Stimulated activated naive B cell treated with anti-CD40 and anti-IgM and Interleukin-4, amounts not matched to agents 10 μg/mL and 1 μg/mL and 100 μg/mL, for 72 hours (primary cell): ENCODE measurements at places on chromosomes 6 and 20.

GRCh38 chr20:10278412-10278811, 59.8 kb downstream of the SNAP25 start:
- no peaks in the 10 kb centered on the region for H3K36me3 ChIP-seq
- H3K4me1 ChIP-seq, result no peaks in the 10 kb centered on the region
- no peak overlapping the region for H3K27ac ChIP-seq
- H3K4me3 ChIP-seq, result no peak overlapping the region
- no peaks in the 10 kb centered on the region for H3K27me3 ChIP-seq

DNA sequence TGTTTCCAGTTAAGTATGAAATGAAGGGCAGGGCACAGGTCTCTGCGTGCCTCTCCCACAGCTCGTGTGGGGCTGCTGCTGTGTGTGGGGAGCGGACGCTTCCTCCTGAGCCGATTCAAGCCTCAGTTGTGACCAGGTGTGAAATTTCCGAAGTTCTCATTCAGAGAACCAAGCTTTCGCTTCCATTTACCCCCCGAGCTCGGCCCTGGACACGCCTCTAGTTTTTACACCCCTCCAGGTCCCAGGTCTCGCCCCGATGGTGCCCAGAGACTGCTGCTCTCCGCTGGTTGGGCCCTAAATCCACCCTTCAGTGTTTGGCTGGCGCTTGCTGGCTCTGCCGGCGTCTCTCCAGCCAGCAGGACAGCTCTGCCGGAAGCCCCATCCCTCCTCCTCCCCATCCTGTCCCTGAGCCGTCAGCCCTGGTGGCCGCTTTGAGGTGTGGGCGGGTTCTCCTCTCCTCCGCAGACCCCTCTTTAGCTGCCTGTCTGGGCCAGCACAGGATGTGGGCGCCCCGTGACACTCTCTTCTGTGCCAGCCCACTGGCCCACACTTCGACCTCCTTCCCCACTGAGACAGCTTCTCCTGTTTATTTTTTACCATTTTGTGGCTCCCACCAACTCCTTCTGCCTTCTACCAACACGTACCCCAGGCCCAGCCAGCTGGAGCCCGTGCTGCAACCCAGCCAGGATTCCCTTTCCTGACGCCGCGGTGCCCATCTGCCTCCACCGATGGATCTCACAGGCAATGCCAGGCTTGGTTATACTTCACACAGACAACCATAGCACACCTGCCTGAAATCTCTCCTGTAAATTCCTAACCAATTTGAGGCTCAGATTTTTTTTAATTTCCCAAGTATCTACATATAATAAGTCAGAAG, 142.8 kb downstream of the DLL1 start:
- peak overlapping the region; percentile 35 for H3K4me3 ChIP-seq
- H3K27ac ChIP-seq, result peak overlapping the region; percentile 83
- H3K27me3 ChIP-seq, result peaks cover 52% of the 10 kb centered on the region
- peaks cover 7% of the 10 kb centered on the region for H3K36me3 ChIP-seq
- H3K4me1 ChIP-seq, result peaks cover 23% of the 10 kb centered on the region
- DNase-seq, result no peak

DNA sequence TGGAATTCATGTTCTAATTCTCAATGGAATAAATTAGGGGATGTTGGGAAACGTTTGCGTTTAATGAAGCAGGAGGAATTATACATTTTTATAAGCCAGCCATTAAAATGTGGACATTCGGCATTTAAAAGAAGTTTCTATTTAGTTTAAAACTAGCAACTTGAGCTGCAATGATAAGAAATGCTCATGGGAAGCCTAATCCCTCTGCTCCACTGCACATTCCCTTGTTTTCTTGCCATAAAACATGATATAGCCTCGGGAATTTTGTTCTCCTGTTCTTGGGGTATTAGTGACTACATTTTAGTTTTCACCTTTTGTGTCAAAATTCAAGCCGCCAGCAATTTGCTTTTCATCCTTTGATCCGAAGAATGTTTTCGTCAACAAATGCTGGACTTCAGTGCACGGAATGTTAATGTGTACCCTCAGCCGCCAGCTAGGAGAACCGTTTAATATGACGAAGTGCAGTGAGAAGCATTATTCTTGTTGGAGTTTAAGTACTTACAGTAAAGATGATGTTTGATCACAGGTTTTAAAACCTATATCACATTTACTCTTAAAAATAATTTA, 137.9 kb downstream of the HIVEP1 start:
- no peak for DNase-seq
- no peaks in the 10 kb centered on the region for H3K27me3 ChIP-seq
- peaks cover 14% of the 10 kb centered on the region for H3K4me1 ChIP-seq
- H3K4me3 ChIP-seq, result no peak overlapping the region
- peaks cover 16% of the 10 kb centered on the region for H3K36me3 ChIP-seq

DNA sequence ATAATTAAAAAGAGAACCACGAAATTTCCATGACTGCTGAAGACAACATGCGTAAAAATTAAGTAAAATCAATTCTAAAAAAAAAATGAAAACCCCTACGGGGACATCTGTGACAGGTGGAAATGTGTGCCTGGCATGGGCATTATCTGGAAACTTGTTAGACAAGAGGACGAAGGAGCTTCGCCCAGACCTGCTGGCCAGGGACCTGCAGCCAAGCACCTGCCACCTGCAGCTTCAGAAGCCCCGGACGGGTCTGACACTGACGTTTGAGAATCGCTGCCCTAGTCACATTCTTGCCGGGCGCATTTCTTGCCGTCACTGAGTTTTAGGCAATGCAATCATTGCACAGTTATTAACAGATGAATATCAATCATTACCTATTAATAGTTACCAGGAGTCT, 140.3 kb downstream of the SMOC2 start:
- no peaks in the 10 kb centered on the region for H3K36me3 ChIP-seq
- no peak overlapping the region for H3K27ac ChIP-seq
- no peak for DNase-seq
- H3K4me1 ChIP-seq, result no peaks in the 10 kb centered on the region

GRCh38 chr6:106128981-106129781, 43.0 kb downstream of the PRDM1 start:
- peak overlapping the region; percentile 20 for H3K27ac ChIP-seq
- peaks cover 20% of the 10 kb centered on the region for H3K4me1 ChIP-seq
- H3K27me3 ChIP-seq, result peaks cover 8% of the 10 kb centered on the region
- no peaks in the 10 kb centered on the region for H3K36me3 ChIP-seq

GRCh38 chr20:11890331-11891076, 27.2 kb upstream of the BTBD3 start:
- peak overlapping the region; percentile 77 for H3K4me3 ChIP-seq
- peak; percentile 65 for DNase-seq
- H3K36me3 ChIP-seq, result no peaks in the 10 kb centered on the region
- no peak overlapping the region for H3K27ac ChIP-seq
- H3K27me3 ChIP-seq, result peaks cover 6% of the 10 kb centered on the region
- peaks cover 7% of the 10 kb centered on the region for H3K4me1 ChIP-seq

DNA sequence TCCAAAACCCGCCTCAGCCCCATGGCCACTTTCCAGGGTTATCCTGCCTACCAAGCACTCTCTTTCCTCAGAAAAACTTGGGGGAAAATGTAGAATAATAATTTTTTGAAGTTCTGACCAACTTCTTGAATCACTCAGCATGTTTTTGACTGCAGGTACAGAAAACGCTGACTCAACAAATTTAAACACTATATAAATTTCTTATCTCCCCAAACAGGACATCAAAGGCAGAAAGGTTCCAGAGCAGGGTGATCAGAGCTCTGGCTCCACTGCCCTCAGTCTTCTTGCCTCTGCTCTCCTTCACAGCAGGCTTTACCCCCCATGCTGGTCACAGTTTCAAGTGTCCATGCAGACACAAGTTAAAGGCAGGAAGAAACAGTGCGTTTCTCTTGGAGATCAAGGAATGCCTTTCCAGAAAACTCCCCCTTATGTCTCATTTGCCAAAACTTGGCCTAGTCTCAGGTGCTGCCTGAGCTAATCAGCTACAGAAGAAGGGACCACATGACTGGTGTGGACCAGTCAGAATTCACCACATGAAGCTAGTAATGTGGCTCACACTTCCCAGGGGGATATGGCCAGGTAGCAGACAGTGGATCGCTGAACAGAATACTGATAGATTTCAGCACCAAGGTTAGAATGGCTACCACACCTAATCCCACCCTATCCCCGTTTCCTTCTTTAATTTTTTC, 24.4 kb upstream of the SLC17A3 start:
- no peak for DNase-seq
- no peaks in the 10 kb centered on the region for H3K4me1 ChIP-seq
- H3K27ac ChIP-seq, result no peak overlapping the region

- no peaks in the 10 kb centered on the region for H3K27me3 ChIP-seq
- no peaks in the 10 kb centered on the region for H3K36me3 ChIP-seq
Observed at GRCh38 chr20:55882910-55883309, 122.4 kb downstream of the CBLN4 start.

GRCh38 chr6:157046776-157047175, 269.6 kb downstream of the ARID1B start:
- H3K4me3 ChIP-seq, result no peak overlapping the region
- peaks cover 14% of the 10 kb centered on the region for H3K36me3 ChIP-seq
- no peak for DNase-seq
- no peak overlapping the region for H3K27ac ChIP-seq
- H3K27me3 ChIP-seq, result no peaks in the 10 kb centered on the region

DNA sequence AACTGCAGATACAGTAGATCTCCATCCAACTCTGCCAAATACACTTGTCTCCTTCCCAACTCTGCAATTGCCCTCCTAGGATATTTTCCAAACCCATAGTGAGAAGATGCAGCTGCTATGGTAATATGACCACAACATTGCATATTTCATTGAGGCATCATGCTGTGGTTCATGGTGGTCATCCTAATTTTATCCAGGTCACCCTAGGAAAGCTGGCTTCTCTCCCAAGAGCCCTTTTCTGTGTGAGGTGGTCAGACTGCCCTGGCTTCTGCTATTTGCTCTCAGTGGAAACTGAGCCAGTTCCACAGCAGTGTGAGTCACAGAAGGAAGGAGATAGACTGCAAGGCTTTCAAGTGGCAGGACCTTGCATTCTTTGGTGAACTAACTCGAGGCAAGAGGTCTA, 5.5 kb downstream of the OGFRL1 start:
- H3K27me3 ChIP-seq, result no peaks in the 10 kb centered on the region
- DNase-seq, result no peak
- H3K4me3 ChIP-seq, result no peak overlapping the region
- H3K4me1 ChIP-seq, result peaks cover 31% of the 10 kb centered on the region
- peaks cover 40% of the 10 kb centered on the region for H3K36me3 ChIP-seq

GRCh38 chr20:18138266-18138582, 561 bp downstream of the KAT14 start:
- peaks cover 24% of the 10 kb centered on the region for H3K4me1 ChIP-seq
- H3K4me3 ChIP-seq, result peak overlapping the region; percentile 93
- no peaks in the 10 kb centered on the region for H3K27me3 ChIP-seq
- no peak for DNase-seq
- peaks cover 17% of the 10 kb centered on the region for H3K36me3 ChIP-seq

- no peak for DNase-seq
- H3K27ac ChIP-seq, result no peak overlapping the region
- H3K27me3 ChIP-seq, result no peaks in the 10 kb centered on the region
Observed at GRCh38 chr6:61555993-61556392, 730.0 kb downstream of the KHDRBS2 start.

DNA sequence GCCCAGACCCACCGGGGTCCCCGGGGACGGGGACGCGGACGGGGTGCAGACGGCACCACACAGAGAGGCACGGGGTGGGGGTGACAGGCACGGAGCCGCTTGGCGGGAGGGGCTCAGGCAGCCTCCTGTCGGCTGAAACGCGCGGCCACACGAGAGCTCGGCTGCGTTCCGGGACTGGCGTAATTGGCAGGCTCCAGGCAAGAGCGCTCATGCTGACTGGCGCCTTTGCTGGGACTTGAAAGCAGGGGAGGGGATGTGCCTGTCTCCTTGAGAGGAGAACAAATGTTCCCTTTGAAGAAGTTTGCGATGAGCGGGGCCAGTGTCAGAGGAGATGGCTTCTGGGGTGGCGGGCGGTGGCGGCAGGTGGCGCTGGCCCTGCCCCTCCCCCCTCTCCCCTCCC, 25.8 kb downstream of the BHLHE23 start:
- no peak overlapping the region for H3K4me3 ChIP-seq
- peaks cover 32% of the 10 kb centered on the region for H3K4me1 ChIP-seq
- H3K27me3 ChIP-seq, result peaks cover 71% of the 10 kb centered on the region
- no peak for DNase-seq

GRCh38 chr6:110930781-110931180, 27.7 kb upstream of the GTF3C6 start:
- DNase-seq, result no peak
- no peaks in the 10 kb centered on the region for H3K36me3 ChIP-seq
- no peaks in the 10 kb centered on the region for H3K27me3 ChIP-seq
- H3K27ac ChIP-seq, result no peak overlapping the region
- H3K4me1 ChIP-seq, result peaks cover 7% of the 10 kb centered on the region

DNA sequence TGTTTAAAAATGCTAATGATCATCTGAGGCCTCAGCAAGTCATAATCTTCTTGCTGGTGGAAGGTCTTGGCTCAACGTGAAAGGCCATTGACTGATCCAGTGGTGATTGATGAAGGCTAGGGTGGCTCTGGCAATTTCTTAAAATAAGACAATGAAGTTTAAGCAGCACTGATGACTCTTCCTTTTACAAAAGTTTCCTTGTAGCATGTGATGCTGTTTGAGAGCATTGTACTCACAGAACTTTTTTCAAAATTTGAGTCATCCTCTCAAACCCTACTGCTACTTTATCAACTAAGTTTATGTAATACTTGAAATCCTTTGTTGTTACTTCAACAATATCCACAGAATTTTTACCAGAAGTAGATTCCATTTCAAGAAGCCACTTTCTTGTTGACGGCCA, 382.3 kb downstream of the ESR1 start:
- no peak overlapping the region for H3K4me3 ChIP-seq
- DNase-seq, result no peak
- H3K27ac ChIP-seq, result no peak overlapping the region
- peaks cover 17% of the 10 kb centered on the region for H3K36me3 ChIP-seq

DNA sequence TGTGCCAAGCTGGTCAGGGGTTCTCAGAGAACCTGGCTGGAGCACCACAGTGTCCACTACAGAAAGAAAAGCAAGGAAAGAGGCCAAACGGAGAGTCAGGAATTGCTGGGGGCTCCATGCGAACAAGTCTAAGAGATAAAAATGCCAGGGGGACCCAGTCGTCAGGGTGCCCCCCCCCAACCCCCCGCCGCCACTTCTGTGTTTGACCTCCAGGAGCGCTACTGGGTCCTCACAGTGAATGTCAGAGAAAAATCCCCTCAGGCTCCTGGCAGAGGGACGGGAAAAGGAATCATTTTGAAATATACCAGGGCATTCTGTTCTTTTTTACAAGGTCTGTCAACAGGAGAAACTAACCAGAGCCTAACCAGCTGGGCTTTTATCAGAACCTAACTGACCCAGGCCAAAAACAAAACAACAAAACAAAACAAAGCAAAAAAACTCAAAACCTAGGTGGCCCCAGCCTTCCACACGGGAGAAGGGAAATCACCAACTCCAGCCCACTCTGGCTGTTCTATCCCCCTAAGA, 17.9 kb upstream of the NELFCD start:
- H3K27me3 ChIP-seq, result peaks cover 14% of the 10 kb centered on the region
- no peak overlapping the region for H3K4me3 ChIP-seq
- no peaks in the 10 kb centered on the region for H3K36me3 ChIP-seq
- DNase-seq, result no peak
- no peaks in the 10 kb centered on the region for H3K4me1 ChIP-seq

GRCh38 chr6:15017261-15017660, 228.6 kb upstream of the JARID2 start:
- no peak for DNase-seq
- peak overlapping the region; percentile 56 for H3K4me3 ChIP-seq
- H3K36me3 ChIP-seq, result no peaks in the 10 kb centered on the region
- H3K27ac ChIP-seq, result no peak overlapping the region
- H3K4me1 ChIP-seq, result peaks cover 27% of the 10 kb centered on the region
